ENCODE measurements at places on chromosomes 5 and 9.

DNA sequence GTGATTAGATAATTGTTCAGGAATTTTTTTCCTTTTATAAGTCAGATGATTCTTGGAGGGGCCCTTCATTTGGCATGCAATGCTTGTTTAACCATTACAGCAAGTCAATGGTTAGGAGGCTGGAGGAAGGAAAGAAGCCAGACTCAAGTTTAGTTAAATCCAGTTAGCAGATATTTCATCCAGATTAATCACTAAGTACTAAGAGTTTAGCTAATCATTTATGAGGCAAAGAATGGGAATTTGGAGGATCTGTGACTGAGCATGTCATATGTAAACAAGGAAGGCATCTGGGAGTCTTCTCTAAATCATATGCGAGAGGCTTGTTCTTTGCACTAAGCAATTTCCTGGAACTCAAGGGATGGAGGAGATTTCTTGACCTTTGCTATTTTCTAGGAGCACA is 145.3 kb upstream of the SGCD start:
- DNase-seq: no peak

GRCh38 chr9:18985464-18985951 is 47.5 kb downstream of the SAXO1 start:
- no peak for DNase-seq

DNA sequence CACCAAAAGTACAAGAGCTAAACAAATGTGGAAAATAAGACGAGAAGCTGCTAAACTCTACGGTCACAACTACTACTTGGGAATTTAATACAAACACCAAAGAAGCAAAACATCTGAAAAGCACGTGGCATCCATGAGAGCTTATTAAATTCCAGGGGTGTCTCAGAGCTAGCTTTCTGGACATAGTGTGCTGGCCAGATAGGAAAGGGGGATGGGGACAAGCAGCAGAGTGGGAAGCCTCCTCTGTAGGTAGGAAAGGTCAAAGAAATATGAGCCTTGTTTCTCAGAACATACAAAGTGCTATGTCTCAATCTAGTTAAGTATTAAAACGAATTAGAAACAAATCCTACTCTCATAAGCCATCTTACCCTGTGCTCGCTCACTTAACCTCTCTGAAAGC is 51.3 kb upstream of the GOLPH3 start:
- DNase-seq: no peak

DNA sequence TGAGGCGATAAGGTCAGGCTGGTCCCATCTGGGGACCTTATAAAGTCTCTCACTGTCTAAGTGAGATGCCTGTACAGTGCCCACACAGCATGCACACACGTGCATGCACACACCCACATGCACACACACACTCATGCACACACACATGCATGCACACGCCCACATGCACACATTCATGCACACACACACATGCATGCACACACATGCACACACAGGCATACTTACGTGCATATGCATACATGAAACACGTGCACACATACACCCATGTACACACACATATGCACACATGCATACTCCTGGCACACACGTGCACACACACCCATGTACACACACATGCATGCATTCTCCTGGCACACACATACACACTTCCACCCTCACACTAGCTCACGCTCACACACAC is 12.2 kb downstream of the COL23A1 start:
- DNase-seq: no peak

DNA sequence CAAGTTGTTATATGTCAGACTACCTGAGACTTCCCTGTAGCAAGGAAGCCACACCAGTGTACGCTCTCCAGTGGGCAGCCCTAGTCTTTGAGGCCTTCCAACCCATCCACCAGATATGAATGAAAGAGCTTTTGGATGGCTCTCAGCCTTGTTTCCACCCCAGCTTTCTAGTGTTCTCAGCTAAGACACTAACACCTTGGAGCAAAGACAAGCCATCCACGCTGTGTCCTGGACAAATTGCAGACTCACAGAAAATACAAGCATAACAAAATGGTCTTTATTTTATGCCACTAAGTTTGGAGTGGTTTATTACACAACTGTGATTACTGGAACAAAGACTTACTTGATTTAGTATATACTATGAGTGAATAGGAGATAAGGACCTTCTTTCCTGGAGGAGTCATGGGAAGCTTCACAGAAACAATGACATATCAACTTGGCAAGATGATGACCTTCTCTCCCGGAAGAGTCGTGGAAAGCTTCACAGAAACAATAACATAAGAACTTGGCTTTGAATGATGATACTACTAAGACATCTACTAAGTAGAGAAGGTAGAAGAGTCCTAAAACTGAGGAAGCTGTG is 134.0 kb upstream of the VCAN start:
- no peak for DNase-seq

GRCh38 chr9:116232424-116233159 is 79.0 kb downstream of the PAPPA start:
- DNase-seq: no peak
